HT-29 (cell line): ENCODE measurements at places on chromosomes 6 and 20. TPM values are rescaled to one million over a fixed set of nuclear protein-coding genes. Genes with fewer than 3 reads are reported as not detected.

Gene CFAP206
- total RNA-seq = not detected in 2 replicates

Gene CST1
- total RNA-seq = 0.39 and 2.3 TPM in 2 replicates

Gene TOX2
- 0.18 and 1.9 TPM in 2 replicates for total RNA-seq

Gene MLIP
- total RNA-seq = not detected in 2 replicates

Gene COL20A1
- 0.08 and 0.33 TPM in 2 replicates for total RNA-seq

Gene EZR
- total RNA-seq = 277 and 282 TPM in 2 replicates

Gene GFOD1
- 13.3 and 13.5 TPM in 2 replicates for total RNA-seq

Gene ZNF311
- total RNA-seq = 1.1 and 1.2 TPM in 2 replicates

Gene MICB
- total RNA-seq = 0.66 and 0.89 TPM in 2 replicates

Gene EFCAB8
- 0.10 and 0.86 TPM in 2 replicates for total RNA-seq

Gene SCRT2
- total RNA-seq = not detected in 2 replicates

Gene EEF1A2
- 29.8 and 38.0 TPM in 2 replicates for total RNA-seq

Gene LY86
- not detected in 2 replicates for total RNA-seq
